H1 (cell line): ENCODE measurements at places on chromosomes 5 and 9. TPM values are rescaled to one million over a fixed set of nuclear protein-coding genes. Genes with fewer than 3 reads are reported as not detected.

Gene PTGES
- 3.2 TPM in 2 replicates for total RNA-seq

Gene PITX1
- total RNA-seq = not detected in 2 replicates

Gene CDH12
- total RNA-seq = not detected in 2 replicates

Gene JAKMIP2
- total RNA-seq = 13.4 and 13.6 TPM in 2 replicates

Gene CBY3
- total RNA-seq = 0.39 and 1.4 TPM in 2 replicates

Gene AQP3
- total RNA-seq = 2.6 and 3.0 TPM in 2 replicates

- H3K36me3 ChIP-seq = no peaks in the 10 kb centered on the region
- no peaks in the 10 kb centered on the region for H3K27me3 ChIP-seq
- H3K4me3 ChIP-seq = no peak overlapping the region
- H3K4me1 ChIP-seq = no peaks in the 10 kb centered on the region; the same call in 1 of the 2 replicates
- no peak for DNase-seq
- no peak overlapping the region for H3K27ac ChIP-seq
These were observed 1016.4 kb upstream of the DMAC1 start for GRCh38 chr9:8815931-8816330.

- no peaks in the 10 kb centered on the region; the same call in 1 of the 2 replicates for H3K27me3 ChIP-seq
- no peak overlapping the region for H3K27ac ChIP-seq
- no peak for DNase-seq
- no peaks in the 10 kb centered on the region for H3K4me1 ChIP-seq
These were observed 87.5 kb downstream of the FGF18 start for GRCh38 chr5:171506951-171507350.

- H3K4me1 ChIP-seq = peaks cover 4% of the 10 kb centered on the region
- no peak within 1 kb of the TSS for H3K27ac ChIP-seq
- peaks cover 38% of the 10 kb centered on the region for H3K27me3 ChIP-seq
- no peaks in the 10 kb centered on the region for H3K36me3 ChIP-seq
- DNase-seq = no peak
- H3K4me3 ChIP-seq = peak within 1 kb of the TSS; percentile 45
These were observed at the start of gene PRRT1B for GRCh38 chr9:131545003-131545785. Gene PRRT1B, plus strand, starts transcription at chr9:131545523. Its CDS starts 93 bp downstream, at chr9:131545616.

- no peak for DNase-seq
- H3K36me3 ChIP-seq = no peaks in the 10 kb centered on the region
- H3K4me1 ChIP-seq = 0 out of 2 replicates have a peak, but pooled peaks cover 2% of the 10 kb centered on the region
- H3K4me3 ChIP-seq = no peak overlapping the region
- no peak overlapping the region for H3K27ac ChIP-seq
These were observed 2.1 kb downstream of the RIC1 start for GRCh38 chr9:5631026-5631425.

DNA sequence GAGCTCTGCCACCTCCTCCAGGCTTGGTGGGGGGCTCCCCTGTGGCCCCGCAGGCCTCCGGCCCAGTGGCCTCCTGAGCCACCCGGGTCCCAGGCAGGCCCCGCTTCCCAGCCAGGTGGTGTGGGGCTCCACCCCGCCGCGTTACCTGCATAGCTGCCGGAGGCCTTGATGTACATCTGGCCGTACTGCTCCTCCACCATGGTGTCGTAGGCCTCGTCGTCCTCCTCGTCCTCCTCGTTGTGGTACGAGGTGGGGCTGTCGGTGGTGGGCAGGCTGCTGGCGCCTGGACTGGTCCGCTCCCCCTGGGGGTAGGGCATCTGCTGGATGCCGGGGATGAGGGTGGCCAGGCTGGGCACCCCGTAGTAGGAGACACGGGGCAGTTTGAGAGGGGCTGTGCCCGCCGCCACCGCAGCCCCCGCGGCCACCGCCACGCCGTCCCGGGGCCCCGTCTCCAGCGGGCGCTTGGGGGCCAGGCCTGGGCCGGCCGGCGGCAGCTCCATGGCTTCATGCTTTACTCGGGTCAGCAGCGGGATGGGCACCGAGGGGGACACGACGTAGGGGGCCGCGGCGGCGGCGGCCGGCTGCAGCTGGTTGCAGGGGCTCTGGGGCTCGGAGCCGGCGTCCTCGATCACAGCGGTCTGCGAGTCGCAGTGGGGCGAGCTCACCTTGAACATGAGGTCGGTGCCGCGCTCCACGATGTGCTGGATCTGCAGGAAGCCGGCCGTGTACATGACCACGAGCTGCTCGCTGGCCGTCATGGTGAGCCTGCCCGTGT, 45.4 kb downstream of the NACC2 start:
- DNase-seq = no peak
- no peak overlapping the region for H3K27ac ChIP-seq
- H3K27me3 ChIP-seq = no peaks in the 10 kb centered on the region; the same call in 1 of the 2 replicates
- no peak overlapping the region for H3K4me3 ChIP-seq

DNA sequence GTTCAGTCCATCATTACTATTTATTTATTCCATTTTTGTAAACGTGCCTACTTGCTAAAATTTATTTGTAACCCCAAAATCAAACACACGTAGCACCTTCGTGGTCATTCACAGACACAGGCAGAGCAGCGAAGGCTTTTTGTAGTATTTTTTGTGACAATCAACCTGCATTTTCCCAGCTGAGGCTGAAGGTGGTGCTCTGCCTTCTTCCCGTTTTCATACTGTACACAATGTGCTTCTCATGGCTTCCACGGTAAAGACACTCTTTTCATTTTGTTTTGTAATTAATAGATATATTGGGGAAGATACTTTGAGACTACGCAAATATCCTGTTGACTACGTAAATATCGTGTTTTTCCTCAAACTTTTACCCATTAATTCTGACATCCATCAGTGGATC, 19.4 kb downstream of the DAP start:
- no peaks in the 10 kb centered on the region for H3K27me3 ChIP-seq
- DNase-seq = no peak
- H3K4me1 ChIP-seq = no peaks in the 10 kb centered on the region
- H3K27ac ChIP-seq = no peak overlapping the region
- no peak overlapping the region for H3K4me3 ChIP-seq

GRCh38 chr5:150448334-150448733, 1.2 kb downstream of the RPS14 start:
- H3K36me3 ChIP-seq = peaks cover 43% of the 10 kb centered on the region
- DNase-seq = no peak
- peak overlapping the region; percentile 97 for H3K4me3 ChIP-seq

GRCh38 chr5:140176031-140176387, 1.0 kb downstream of the CYSTM1 start:
- H3K4me1 ChIP-seq = peaks cover 4% of the 10 kb centered on the region
- no peak overlapping the region for H3K27ac ChIP-seq
- DNase-seq = no peak
- H3K4me3 ChIP-seq = peak overlapping the region; percentile 76
- H3K27me3 ChIP-seq = no peaks in the 10 kb centered on the region
- no peaks in the 10 kb centered on the region for H3K36me3 ChIP-seq

DNA sequence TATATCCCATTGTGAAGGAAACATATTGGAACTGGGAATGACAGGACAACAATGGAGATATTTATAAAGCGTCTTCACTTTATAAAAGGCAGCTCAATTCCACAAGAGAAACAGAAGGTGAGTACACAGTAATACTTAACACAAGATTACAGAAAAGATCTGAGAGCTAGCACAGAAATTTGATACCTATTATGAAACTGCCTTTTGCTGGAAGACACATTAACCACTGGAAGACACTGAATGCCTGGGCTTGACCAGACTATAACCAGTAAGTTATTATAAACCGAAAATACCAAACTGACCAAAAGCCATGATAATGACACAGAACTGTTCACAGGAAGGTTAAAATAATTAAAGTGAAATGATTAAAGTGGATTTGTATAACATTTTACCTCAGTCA, 195.4 kb downstream of the NR2F1-AS1 start:
- no peak overlapping the region for H3K4me3 ChIP-seq
- H3K27ac ChIP-seq = no peak overlapping the region
- H3K36me3 ChIP-seq = no peaks in the 10 kb centered on the region
- DNase-seq = no peak

- DNase-seq = no peak
- H3K27me3 ChIP-seq = no peaks in the 10 kb centered on the region
- no peaks in the 10 kb centered on the region for H3K4me1 ChIP-seq
- H3K36me3 ChIP-seq = no peaks in the 10 kb centered on the region
These were observed 42.0 kb upstream of the KCNN2 start for GRCh38 chr5:114319821-114320220.
